SK-MEL-5 (cell line): ENCODE measurements at places on chromosomes 7 and 10.

DNA sequence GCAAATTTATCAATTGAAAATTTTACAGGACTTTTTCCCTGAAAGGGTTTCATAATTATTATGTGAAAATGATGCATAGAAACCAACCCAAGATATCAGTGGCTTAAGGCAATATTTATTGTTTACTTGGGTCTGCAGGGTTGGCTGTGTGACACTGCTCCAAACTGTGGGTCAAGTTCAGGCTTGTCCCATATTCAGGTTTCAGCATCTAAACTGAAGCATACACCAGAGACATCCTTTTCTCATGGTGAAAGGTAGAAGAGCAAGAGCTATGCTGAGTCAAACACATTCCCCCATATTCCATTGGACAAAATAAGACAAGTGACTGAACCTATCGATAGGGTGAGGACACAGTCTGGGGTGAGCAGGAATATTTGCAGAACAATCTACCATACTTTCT, 110.9 kb downstream of the MAPK8 start:
- no peak for DNase-seq

DNA sequence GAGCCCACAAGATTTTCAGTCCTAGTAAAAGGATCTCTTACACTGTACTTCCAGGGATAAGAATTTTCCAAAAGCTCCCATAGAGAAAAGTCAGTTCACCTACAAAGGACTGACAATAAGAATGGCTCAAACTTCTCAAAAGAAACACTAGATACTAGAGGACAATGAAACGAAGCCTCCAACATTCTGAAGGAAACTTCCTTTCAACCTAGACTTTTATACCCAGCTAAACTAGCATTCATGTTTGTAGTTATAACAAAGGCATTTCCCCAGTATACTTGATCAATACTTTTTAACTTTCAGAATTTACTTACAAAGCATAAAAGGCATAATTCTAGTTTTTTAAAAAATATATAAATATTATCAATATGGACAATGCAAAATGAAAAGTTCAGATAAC, 41.0 kb upstream of the DNAAF5 start:
- DNase-seq, result no peak

- no peak for DNase-seq
These were observed 124.8 kb downstream of the CPED1 start for GRCh38 chr7:121113288-121113687.

- no peak for DNase-seq
These were observed 2.8 kb upstream of the ARMC3 start for GRCh38 chr10:22925088-22925487.

DNA sequence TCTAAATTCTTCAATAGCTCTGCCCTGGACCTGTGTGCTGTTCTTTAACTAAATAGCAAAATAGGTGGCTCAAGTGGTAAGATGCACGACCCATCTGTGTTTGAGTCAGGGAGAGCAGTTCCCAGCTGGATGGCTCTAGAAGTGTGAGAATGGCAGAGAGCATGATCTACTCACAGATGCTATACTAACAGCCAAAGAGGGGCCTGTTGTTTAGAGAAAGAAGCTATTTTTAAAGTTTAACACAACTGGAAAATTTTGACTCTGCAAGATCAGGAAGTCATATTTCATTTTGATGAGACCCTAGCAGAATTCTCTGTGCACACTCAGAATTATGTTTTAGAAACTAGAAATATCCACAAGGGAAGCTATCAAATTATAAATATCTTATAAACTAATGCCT, 87.4 kb upstream of the PIP4K2A start:
- no peak for DNase-seq

DNA sequence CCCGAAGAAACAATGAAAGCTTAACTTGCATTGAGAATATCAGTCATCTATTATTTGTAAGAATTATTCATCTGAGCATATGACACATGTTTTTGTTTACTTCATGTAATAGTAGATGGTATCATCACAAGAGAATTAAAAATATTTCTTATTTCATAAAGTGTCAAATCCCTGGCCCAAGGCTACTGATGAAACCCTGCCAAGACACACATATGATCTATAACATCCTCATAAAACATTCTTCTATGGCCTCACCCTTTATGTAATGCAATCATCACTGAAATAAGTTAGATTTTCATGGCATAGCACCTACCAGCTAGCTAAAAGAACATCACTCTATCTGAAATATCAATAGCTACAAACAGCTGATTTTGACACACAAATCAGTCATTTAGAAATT, 385.6 kb upstream of the PHF14 start:
- DNase-seq, result no peak

DNA sequence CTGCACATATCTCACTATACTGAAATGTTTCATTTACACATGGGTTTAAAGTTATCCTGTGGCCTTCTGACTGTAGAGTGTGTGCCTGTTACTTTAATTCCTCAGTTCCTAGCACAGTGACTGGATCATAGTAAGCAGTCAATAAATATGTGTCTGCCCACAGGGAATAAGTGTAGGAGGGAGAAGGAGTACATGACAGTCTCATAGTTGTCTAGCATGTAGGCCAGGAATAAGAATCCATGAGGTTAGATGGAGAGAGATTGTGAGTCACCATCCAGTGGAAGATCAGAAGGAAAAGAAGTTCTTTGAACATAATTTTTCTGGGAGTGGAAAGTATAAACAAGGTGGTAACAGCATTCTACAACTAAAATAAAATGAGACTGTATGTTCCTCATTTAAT, 36.6 kb upstream of the SEMA3A start:
- no peak for DNase-seq
